Sigmoid colon (tissue), 7 donors: ENCODE measurements at places on chromosomes 7 and 10. TPM values are rescaled to one million over a fixed set of nuclear protein-coding genes. Genes with fewer than 3 reads are reported as not detected.

ACSM6 gene
- total RNA-seq = not detected

DNA sequence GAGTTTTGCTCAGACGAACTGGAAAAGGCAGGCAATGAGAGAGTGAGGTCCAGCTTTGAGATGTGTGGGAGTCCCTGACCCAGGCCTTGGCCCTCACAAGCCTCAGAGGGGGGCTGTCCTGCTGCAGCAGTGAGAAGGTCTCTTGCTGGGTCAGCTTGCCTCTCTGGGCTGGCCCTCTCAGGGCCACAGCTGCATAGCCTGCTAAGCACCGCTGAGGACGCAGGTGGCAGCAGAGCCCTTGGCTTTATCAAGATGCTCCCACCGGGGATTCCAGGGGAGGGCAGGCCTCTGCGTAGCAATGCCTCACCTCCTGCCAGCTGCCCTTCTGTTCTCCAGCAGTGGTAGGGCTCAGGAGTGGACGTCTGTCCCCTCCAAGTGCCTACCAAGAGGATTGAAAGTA is 128.7 kb downstream of the COBL start:
- DNase-seq = no peak

GRCh38 chr7:32071466-32072091 is 1.4 kb upstream of the PDE1C start:
- DNase-seq = no peak

GRCh38 chr7:30159698-30160143 is 24.9 kb downstream of the MTURN start:
- no peak for DNase-seq

- DNase-seq = no peak
Observed at GRCh38 chr7:12207046-12207445, 4.0 kb upstream of the TMEM106B start.
